ENCODE measurements at places on chromosomes 2 and 18.

DNA sequence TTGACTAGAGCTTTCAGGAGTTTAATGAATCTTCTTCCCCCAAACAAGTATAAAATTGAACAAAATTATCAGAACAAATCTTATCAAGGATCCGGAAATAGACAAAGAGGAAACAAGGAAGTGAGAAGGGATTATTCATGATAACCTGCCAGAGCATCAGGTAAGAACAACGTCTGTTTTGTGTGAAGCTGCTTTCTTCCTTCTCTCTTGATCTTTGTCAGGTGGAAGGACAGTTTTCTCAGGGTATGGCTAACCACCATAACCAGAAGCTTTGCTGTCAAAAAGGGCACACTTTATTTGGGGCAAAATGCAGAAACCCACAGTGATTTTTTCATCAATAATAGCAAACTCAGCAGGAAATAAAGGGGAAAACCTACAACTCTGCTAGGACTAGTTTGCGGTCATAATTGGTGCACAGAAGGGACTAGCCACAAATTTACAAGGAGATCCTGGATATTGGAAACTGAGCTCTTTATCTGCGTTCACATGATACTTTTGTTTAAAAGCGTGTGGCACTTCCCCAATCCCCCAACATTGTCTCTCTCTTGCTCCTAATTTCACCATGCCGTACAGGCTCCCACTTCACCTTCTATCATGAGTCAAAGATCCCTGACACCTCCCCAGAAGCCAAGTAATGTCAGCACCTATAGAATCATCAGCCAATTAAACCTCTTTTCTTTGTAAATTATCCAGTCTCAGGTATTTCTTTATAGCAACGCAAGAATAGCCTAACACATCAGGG is 124.2 kb downstream of the FSIP2 start:
- no peak for DNase-seq

DNA sequence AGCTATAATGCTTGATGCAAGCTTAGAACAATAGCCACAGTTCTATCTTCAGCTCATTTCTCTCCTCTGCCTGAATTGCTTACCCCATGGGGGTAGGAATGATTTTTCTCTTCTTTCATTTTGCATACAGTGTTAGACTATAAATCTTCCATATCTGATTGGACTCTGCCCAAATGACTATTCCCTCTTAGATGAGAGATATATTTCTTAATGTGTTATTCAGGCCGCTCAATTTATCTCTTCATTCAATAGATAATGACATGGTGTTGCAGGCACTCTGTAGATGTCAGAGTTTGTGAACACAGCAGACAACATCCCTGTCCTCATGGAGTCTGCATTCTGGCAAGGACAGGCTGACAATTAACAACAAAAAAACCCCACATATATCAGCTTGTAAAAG is 443.7 kb upstream of the CELF4 start:
- DNase-seq: no peak

GRCh38 chr2:164803776-164804466 is 37.7 kb downstream of the COBLL1 start:
- no peak for DNase-seq

- no peak for DNase-seq
Measured at GRCh38 chr2:166814335-166814734, 73.9 kb upstream of the XIRP2 start.

- DNase-seq: no peak
Measured at GRCh38 chr2:238094438-238095022, 5.6 kb upstream of the ESPNL start.

GRCh38 chr2:1722692-1723091 is 21.6 kb downstream of the PXDN start:
- no peak for DNase-seq

GRCh38 chr2:69509011-69509749 is 71.9 kb upstream of the NFU1 start:
- DNase-seq: no peak

GRCh38 chr2:101199251-101199791 is 48.1 kb upstream of the TBC1D8 start:
- DNase-seq: no peak

- DNase-seq: no peak
Measured at GRCh38 chr18:12944709-12945108, 3.1 kb upstream of the SEH1L start.

GRCh38 chr2:30784682-30785081 is 22.6 kb downstream of the CAPN13 start:
- no peak for DNase-seq

DNA sequence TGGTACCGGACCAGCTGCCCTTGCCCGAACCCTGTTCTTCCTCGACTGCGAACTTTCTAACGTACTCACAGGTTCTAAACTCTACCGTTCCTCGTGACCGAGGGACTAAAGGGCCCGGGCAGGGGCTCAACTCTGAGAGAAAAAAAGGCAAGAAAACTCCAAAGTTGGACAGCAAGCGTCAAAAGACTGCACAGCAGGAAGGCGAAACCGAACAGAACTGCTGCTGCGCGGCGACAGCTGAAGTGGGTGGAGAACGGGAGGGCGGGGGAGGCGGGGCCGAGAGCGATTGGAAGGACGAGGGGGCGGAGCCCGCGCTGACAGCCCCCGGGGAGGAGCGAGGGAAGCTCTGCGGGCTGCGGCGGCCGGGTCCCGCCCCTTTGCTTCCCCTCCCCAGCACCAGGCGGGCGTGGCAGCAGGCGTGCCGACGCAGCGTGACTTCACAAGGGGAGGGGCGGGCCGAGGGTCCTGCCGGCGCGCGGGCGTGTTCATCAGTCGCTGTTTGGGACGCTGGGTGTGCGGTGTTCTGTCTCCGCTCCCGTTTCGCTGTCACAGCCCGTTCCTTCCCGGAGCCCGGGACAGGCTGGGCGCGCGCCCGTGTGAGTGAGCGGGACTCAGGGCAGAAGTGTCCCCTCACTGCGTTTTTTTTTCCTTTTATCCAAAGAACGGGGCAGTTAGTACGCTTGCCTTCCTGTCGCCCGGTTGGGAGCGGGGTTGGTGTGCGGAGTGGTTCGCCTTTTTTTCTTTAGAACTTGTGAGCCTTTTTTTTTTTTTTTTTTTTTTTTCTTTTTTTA is at the start of gene NABP1:
TSS of gene NABP1 (plus strand) at position 491 of the 791 bp plus-strand sequence. CDS start 479 bp downstream, outside the sequence.
- no peak for DNase-seq

- no peak for DNase-seq
Measured at GRCh38 chr2:229610333-229610732, 104.0 kb downstream of the DNER start.

DNA sequence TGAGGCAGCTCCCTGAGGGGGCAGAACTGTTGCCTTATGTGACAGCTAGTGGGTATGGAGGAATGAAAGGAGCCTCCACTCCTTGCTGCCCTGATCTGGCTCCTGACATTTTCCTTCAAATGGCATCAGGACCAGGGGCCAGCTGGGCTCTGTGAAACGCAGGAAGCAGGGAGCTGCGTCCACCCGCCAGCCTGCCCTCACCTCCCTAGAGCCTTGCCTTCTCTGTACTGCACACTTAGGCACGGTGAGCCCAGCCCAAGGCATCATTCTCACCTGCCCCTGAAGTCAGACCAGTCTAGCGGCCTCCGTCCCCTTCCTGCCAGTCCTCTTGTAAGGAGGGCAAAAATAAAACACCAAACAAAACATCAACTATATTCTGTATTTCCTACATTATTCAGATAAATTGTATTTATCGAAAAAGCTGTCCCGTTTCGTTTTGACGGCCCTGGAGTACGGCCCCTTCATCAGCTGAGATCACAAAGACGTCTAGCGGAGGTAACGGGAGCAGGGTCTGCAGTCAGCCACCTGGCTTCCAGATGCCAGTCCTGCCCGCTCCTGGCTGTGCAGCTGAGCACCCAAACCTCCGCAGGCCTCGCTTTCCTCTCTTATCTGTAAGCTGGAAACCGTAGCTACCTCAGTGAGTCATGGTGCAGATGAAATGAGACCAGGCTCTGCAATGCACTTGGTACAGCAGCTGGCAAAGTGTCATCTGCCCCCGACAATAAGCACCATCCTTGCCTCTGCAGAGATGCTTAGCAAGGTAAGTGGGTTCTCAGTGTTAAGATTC is 6.9 kb upstream of the CTDP1 start:
- no peak for DNase-seq

GRCh38 chr18:26566874-26567555 is 18.7 kb upstream of the KCTD1 start:
- DNase-seq: no peak

DNA sequence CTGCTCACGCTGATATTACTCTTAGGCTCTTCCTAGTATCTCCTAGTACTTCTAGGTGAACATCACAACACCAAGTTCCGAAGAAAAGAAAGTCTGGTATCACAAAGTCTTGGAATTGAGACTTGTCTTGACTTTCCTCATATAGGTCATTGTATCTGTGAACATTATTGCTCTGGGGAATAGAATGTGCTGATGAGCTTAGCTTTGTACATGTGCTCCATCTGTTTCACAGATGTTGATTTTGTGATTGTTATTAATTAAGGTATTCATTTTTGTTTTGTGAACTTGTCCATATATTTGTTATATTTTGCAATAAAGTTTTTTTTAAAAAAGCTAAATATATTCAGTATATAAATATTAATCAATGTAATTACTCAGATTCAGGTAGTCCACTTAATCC is 111.7 kb downstream of the BABAM2 start:
- no peak for DNase-seq
